ENCODE measurements at places on chromosomes 16 and 17.
A peak's percentile ranks its signal among the peaks of the same experiment; 100 is the strongest.

DNA sequence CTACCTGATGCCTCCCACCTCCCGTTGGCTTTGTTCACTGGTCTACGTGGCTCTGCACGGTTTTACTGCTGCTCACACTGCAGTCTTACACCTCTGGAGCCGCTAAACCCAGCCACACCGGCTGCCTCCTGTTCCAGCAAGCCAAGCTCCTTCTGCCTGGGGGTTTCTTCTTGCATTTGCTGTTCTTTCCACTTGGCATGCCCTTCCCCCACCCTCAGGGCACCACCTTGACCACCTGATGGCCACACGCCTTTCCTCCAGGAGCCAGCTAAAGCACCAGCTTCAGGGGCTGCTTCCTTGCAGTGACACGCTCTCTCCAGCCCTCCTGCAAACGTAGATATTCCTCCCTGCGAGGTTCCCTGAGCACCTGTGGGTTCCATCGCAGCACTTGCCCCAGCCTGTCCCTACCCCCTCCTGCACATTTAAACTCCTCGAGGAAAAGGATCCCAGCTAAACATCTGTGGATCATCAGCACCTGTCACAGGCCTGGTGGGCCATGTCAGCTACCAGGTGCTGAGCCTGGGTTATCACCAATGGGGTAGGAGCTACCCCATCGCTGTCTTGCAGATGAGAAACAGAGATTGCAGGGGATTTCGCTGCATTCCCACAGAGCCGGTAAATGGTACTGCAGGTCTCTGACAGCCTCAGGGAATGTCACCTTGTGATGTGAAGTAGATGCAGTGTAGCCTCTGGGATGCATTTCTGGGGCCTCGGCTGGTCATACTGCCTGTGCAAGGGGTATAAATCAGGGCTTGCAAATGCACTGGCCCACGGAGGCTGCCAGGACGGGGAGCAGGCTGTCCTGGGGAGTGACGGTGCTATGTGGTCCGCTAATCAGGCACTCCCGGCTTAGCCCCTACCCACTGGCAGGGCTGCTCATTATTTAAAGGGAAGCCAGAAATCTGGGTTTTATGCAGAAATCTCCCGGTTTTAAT lies 285.2 kb downstream of the CPPED1 start:
- no peak for DNase-seq

DNA sequence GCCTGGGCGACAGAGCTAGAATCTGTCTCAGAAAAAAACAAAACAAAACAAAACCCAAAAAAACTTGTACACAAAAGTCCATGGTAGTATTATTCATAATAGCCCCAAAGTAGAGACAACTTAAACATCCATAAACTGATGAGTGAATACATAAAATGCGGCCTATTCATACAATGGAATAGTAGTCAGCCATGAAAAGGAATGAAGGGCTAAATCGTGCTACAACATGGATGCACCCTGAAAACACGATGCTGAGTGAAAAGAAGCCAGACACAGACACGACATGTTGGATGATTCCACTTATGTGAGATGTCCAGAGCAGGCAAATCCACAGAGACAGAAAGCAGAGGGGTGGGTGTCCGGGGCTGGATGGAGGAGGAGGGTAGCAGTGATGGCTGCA lies 12.3 kb downstream of the KCNG4 start:
- DNase-seq: no peak

DNA sequence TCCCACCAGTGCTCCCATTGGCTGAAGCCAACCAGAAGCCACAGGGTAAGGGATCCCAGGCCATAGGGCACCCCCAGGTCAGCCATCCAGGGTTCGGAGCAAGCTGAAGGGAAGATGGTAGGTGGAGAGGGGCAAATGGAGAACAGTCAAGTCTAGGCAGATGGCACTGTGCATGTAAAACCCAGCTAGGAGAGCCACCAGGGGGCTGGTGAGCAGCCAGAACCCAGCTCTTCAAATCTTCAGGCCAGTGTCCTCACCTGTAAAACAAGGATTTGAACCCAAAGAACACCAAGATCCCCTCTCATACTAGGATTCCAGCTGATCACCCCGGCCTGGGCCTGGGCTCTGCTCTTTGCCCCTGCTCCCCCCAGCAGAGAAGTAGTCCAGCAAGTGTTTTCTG lies 43.5 kb downstream of the GINS3 start:
- DNase-seq: no peak

DNA sequence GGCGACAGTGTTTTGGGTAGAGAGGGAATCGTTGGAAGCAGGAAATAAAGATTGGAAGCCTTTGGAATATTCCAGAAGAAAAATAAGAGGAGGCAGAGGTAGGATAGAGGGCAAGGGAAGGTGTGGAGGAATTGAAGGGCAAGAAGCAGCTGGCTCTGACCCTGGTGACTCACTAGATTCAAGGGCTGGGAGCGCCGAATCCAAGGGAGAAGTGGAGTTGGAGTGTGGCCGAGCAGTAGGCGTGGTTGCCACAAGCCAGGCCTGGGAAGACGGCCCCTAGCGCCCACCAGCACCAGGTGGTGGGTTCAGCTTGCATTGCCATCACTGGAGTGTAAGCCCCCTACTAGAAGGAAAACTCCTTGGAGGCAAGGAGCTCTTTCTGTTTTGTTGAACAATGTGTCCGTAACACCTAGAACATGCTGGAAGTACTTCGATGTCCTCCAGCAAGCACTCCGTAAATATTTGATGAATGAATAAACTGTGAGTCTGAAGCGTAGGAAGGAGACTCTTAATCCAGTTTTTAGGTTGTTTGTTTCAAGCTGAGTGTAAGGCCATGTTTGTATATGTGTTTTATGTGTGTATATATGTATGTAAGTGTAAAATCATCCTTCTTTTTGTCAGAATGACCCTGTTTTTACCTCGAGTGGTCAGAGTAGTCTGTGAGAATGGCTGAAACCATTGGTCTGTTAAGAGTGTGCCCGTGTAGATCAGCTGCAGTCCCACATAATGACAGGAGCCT lies 139.5 kb downstream of the CMIP start:
- DNase-seq: no peak

- no peak for DNase-seq
Observed at GRCh38 chr17:31900877-31901276, 631 bp downstream of the UTP6 start.

DNA sequence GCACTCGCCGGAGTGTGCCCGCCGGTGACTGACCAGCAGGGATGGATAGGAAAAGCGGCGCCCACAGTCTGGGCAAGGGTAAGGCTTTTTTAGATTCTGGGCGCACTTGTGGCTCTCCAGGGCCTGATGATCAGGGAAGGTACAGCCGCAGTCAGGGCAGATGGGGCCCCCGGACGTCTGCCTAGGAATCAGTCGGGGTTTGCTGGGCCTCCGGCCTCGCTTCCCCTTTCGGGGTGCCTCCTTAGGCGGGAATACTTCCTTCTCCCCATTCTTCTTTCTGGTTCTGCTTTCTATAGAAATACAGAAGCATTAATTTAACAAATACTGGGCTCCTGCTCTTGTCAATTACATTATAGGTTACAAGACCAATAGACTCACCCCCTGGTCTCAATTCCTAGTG lies 5.0 kb downstream of the ZNF689 start:
- DNase-seq: no peak

DNA sequence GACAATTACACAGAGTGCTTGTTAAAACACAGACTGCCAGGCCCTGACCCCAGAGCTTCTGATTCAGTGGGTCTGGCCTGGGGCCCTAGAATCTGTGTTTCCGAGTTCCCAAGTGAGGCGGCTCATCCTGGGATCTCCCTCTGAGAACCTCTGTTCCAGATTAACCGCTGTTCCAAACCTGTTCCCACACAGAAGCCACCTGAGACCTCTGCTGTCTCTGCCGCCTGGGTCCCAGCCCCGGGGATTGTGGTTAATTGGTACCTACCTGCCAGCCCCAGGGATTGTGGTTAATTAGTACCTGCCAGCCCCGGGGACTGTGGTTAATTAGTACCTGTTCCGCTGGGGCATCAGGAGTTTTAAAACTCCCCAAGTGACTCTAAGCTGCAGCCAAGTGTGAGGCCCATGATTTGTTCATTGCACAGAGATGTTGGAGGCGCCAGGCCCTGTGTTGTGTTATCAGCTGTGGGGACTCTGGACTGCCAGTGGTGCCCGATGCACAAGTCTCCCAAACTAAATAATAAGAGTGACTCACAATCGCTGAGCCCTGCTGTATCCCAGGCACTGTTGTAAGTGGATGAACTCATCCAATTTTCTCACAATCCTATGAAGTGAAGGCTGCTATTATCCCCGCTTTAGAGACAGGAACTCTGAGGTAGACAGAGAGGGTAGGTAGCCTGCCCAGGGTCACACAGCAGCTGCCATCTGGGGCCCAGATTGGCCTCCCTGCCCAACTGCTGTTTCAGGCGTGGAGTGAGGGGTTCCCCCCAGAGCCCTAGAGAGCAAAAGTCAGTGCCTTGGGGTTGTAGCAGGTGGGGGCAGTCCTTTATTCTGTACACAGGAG lies 219.7 kb downstream of the IRF8 start:
- no peak for DNase-seq

- DNase-seq: no peak
Observed at GRCh38 chr17:69954241-69954925, 120.6 kb upstream of the KCNJ16 start.

- no peak for DNase-seq
Observed at GRCh38 chr17:51540151-51540550, 279.8 kb downstream of the UTP18 start.

DNA sequence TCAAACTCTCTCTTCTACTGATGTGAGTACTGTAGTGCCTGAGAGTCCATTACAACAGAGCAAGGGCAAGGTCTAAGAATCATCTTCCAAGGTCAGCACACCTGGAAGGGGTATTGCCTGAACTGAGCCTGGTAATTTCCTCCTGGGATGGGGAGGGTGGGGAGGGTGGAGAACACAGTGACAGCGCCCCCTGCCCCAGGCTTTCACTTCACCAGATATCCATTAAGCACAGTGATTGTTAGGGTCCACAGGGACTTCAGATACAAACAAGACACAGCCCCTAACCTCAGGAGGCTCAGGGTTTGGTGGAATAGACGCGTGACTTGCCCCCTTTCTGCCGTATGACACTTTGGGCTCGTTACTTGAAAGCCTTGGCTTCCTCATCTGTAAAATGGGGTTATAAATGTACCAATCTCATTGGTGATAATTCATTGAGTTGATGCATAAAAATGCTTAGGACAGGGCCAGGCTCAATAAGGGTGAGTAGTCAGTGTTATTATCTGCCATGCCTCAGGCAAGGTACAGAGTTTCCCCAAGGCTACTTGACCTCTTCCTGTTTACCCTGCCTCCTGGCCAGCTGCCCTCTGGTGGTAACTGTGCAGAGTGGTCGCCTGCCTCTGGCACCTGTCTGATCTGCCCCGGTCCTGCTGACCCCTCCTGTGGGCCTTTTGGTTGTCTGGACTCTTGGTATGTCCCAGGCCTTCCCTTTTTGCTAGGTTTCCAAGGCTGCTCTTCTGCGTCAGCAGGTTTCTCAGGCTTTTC lies 13.1 kb upstream of the BRD7 start:
- DNase-seq: no peak

GRCh38 chr16:11252482-11252931 lies 3.5 kb downstream of the SOCS1 start:
- DNase-seq: no peak

GRCh38 chr17:50421308-50422051 lies 4.5 kb upstream of the ACSF2 start:
- no peak for DNase-seq

GRCh38 chr16:19116711-19117449 lies 3.1 kb downstream of the ITPRIPL2 start:
- DNase-seq: peak; percentile 40

All from fibroblast of upper back skin (primary cell).